HCT116 (cell line): ENCODE measurements at places on chromosomes 2 and 18. TPM values are rescaled to one million over a fixed set of nuclear protein-coding genes. Genes with fewer than 3 reads are reported as not detected.

Gene ANKRD30BL
- not detected for total RNA-seq

Gene PHLPP1
- total RNA-seq = 14.7 TPM

Gene LMAN2L
- 15.2 TPM for total RNA-seq

Gene DPYSL5
- total RNA-seq = 8.4 TPM

Gene SNORC
- total RNA-seq = 14.0 TPM

Gene FSHR
- not detected for total RNA-seq

Gene KIF1A
- total RNA-seq = 0.27 TPM

Gene CFLAR
- total RNA-seq = 35.6 TPM

Gene TLX2
- total RNA-seq = not detected

Gene TRIM43
- not detected for total RNA-seq

DNA sequence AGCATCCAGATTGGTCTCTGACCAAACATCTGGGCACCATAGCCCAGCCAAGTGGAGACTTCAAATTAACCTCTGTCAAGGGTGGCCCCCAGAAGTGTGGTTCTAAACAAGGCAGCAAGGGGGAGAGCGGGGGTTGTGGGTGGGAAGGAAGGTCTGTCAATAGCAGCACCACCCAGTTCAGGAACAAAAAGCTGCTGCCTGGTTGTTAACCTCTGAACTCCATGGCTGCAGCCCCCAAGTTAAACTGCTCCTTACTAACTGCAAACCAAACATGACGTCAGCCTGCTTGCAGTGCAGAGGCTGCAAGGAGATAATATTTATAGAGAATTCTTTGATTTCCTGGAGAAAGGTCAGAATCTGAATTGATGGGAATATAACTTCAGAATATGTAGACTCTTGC is 76.5 kb downstream of the ARL4C start:
- no peak overlapping the region for H3K27ac ChIP-seq
- H3K4me3 ChIP-seq = no peak overlapping the region
- no peaks in the 10 kb centered on the region for H3K36me3 ChIP-seq

DNA sequence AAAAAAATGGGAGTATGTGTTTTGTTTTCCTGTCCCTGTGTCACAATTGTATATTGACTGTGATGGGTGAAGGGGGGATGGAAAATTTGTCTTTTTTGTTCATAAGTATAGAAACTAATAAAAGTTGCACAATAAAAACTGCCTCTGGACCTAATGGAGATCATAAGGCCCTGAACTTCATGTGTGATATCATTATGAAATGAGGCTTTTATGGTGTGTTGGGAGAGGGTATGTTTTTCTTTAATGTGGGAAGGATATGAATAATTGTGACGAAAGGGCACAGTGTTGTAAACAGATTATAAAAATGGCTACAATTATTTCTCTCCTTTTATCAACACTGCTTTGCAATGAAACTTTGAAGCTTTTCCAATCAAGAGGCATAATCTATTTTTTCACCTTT is 1889.3 kb upstream of the CELF4 start:
- no peaks in the 10 kb centered on the region for H3K27me3 ChIP-seq
- H3K4me3 ChIP-seq = no peak overlapping the region
- no peaks in the 10 kb centered on the region for H3K4me1 ChIP-seq
- no peak for DNase-seq

DNA sequence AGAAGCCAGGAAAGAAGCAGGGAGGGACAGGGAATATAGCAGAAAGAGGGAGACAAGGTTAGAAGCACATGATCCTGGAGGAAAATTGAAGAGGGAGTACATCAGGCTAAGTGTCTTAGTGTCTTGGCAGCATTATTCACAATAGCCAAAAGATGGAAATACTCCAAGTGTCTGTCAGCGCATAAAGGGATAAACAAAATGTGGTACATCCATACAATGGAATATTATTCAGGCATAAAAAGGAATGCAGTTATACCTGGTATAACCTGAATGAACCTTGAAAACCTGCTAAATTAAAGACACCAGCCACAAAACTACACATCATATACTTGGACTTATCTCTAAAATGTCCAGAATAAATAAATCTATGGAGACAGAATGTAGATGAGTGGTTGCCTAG is 219.1 kb upstream of the PID1 start:
- H3K27ac ChIP-seq = no peak overlapping the region
- H3K4me1 ChIP-seq = no peaks in the 10 kb centered on the region
- H3K36me3 ChIP-seq = no peaks in the 10 kb centered on the region
- no peak overlapping the region for H3K4me3 ChIP-seq
- no peaks in the 10 kb centered on the region for H3K27me3 ChIP-seq

- no peak for DNase-seq
- no peaks in the 10 kb centered on the region for H3K4me1 ChIP-seq
- peaks cover 28% of the 10 kb centered on the region for H3K27me3 ChIP-seq
Observed at GRCh38 chr2:17386771-17387170, 131.5 kb downstream of the RAD51AP2 start.

DNA sequence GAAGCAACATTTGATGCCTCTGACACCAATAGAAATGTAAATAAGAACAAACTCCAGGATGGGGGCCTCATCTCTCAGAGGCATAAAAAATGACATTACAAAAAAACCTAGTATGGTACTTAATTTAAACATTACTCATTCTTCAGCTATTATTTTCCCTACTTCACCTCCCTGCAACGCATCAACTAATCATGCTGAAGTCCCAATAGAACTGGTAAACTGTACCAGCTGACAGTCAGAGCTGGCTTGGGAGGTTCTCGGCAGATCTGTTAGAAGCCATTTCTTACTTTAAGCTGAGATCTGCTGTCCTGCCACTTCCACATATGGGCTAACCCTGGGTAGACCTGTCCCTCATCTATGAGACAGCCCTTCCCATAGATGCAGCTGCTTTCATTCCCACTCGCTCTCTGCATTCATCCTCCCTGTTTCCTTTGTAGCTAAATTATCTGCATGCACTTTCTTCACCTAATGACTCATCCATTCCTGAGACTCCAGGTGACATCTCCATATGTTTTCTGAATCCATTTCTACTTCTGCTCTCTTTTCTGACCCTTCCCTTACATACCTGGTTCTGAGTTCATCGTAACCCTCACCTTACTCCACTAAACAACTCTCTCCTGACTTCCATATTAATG is 108.1 kb downstream of the AOX1 start:
- H3K27me3 ChIP-seq = no peaks in the 10 kb centered on the region
- no peaks in the 10 kb centered on the region for H3K36me3 ChIP-seq
- no peaks in the 10 kb centered on the region for H3K4me1 ChIP-seq
- no peak for DNase-seq

- no peak overlapping the region for H3K4me3 ChIP-seq
- H3K36me3 ChIP-seq = no peaks in the 10 kb centered on the region
- no peak for DNase-seq
- H3K4me1 ChIP-seq = no peaks in the 10 kb centered on the region
Observed at GRCh38 chr2:45986509-45986908, 310.7 kb upstream of the EPAS1 start.

DNA sequence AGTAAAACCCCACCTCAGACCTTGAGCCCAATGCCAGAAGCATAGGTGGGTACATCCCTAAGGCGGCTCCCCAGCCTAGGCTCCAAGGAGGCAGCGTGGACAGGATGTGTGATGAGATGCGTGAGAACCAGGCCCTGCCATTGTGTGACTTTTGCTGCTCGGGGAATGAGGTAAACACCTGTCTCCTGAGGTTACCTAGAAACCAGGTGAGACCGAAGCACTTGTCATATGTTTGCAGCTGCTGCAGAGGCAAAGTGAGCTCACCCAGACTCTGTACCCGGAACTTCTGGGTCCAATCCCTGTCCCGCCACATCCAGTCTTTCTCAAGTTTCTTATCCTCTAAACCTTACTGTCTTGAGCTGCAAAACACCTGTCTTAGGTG is 3.4 kb downstream of the FBLN7 start:
- no peak overlapping the region for H3K27ac ChIP-seq
- DNase-seq = no peak
- no peaks in the 10 kb centered on the region for H3K36me3 ChIP-seq
- H3K4me3 ChIP-seq = no peak overlapping the region

DNA sequence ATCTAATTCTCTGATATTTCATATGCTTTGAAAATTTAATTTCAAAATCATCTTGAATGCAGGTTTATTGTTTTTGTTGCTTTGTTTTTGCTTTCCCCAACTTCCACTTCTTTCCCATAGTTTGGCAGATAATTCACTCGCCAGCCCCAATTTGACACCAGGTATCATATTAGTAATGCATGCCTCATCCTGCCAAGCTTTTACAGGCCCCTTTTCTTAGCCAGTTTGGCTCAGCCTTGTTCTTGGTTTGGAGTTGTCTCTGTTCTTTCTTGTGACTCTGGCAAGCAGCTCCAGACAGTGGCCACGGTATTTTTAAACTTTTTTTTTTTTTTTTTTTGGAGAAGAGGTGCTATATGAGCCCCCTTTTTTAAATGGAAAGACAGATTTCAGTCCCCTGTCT is 65.3 kb downstream of the PMS1 start:
- H3K4me3 ChIP-seq = no peak overlapping the region
- no peaks in the 10 kb centered on the region; the same call in 1 of the 2 replicates for H3K4me1 ChIP-seq
- DNase-seq = no peak
- peaks cover 4% of the 10 kb centered on the region; the same call in 1 of the 2 replicates for H3K36me3 ChIP-seq
- H3K27me3 ChIP-seq = no peaks in the 10 kb centered on the region
- no peak overlapping the region for H3K27ac ChIP-seq

DNA sequence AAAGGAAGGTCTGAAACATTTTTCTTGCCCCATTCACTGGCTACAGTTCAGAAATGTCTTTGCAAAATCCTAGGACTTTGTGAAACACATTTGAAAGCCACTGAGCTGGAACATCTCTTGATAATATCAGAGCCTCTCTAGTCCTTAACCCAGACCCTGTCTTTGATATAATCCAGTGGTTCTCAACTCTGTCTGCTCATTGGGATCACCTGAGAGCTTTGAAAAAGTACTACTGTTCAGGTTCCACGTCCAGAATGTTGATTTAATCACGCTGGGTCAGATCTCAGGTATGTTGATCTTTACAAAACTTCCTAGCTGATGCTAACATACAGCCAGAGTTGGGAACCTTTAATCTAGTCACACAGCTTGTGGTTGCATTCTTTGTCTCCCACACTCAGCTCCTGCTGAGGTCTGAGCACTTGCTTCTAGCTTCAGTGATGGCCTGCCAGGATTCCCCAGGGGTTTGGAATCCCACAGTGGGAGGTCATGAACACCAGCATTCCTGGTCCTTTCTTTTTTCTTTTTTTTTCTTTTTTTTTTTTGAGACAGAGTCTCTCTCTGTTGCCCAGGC is 262.7 kb downstream of the SETBP1 start:
- no peaks in the 10 kb centered on the region for H3K27me3 ChIP-seq
- no peak for DNase-seq
- H3K4me3 ChIP-seq = no peak overlapping the region
- H3K4me1 ChIP-seq = no peaks in the 10 kb centered on the region
- no peak overlapping the region for H3K27ac ChIP-seq

DNA sequence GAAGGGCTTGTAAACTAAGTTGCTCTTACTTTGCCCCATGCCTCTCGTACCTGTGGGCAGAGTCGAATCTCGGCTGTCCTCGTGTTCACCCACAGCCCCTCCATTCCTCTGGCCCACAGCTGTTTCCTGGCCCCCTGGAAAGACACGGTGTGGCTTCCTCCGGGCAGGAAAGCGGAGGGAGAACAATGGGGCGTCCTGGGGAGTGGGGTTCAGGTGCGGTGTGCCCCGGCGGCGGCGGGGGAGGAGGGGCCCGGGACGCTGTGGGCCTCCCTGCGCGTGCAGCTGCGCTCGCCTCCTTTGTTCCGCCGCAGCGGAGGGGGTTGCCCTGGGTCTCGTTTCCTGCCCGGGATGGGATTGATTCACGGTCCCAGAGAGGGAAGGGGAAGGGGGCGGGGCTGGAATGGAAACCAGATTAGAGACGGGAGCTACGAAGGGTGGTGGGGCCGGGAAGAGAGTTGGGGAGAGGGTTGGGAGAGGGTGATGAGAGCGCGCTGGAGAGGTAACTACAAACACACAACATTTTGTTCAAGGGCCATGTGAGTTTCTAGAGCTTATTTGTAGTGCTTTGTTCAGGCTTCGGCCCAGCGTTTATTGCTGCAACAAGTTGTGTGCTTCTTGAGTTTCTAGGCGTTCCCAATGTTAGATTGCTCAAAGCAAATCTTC is 796 bp downstream of the MYO1B start:
- H3K36me3 ChIP-seq = no peaks in the 10 kb centered on the region
- H3K27ac ChIP-seq = peak overlapping the region; percentile 76
- peak overlapping the region; percentile 81 for H3K4me3 ChIP-seq
- no peaks in the 10 kb centered on the region for H3K27me3 ChIP-seq
- peak; percentile 19 for DNase-seq

DNA sequence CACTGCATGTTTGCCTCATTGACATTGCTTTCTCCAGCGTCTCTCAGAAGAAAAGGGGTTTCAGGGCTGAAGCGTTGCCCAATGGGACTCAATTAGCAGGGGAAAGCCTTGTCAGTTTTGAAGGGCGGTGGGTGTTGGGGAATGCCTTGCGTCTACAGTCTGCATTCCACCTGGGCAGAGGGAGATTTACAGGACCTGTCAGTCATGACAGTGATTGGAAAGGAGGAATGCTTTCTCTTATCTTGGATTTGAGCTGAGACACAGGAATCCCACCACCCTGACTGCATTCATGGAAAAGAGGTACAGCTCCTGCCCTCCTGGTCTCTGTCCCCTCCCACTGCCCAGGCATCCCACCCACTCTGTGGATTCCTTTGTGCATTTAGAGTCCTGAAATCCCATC is 123.9 kb downstream of the ACKR3 start:
- peaks cover 67% of the 10 kb centered on the region for H3K27me3 ChIP-seq
- H3K36me3 ChIP-seq = no peaks in the 10 kb centered on the region
- H3K27ac ChIP-seq = no peak overlapping the region

DNA sequence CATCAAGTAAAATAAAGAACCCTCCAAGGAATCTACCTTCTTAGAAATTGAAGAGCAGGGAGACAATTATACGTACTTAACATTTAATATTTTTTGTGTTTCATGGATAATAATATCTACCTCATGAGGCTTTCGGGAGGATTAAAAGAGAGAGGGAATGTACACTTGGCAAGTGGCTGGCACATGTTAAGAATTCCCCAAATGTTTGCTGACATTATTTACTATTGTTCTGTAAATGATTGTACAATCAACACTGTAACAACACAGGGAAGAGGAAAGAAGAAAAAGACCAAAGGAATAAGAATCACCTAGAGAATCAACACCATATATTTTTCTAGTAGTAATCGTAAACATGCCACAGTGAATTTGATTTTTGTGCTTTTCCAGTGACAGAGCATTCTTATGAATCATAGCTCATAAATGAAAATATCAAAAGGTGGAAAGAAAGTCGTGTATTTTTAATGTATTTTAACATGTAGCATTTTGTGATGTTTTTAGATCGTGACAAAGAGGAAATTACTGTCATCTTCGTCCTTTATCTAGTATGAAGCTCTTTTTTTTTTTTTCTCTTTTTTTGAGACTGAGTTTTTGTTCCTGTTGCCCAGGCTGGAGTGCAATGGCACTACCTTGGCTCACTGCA is 67.3 kb downstream of the B3GNT2 start:
- no peaks in the 10 kb centered on the region for H3K27me3 ChIP-seq
- H3K4me3 ChIP-seq = no peak overlapping the region
- no peak for DNase-seq
- no peaks in the 10 kb centered on the region for H3K4me1 ChIP-seq
- H3K27ac ChIP-seq = no peak overlapping the region
- H3K36me3 ChIP-seq = no peaks in the 10 kb centered on the region
